ENCODE measurements at places on chromosomes 5 and 9.

DNA sequence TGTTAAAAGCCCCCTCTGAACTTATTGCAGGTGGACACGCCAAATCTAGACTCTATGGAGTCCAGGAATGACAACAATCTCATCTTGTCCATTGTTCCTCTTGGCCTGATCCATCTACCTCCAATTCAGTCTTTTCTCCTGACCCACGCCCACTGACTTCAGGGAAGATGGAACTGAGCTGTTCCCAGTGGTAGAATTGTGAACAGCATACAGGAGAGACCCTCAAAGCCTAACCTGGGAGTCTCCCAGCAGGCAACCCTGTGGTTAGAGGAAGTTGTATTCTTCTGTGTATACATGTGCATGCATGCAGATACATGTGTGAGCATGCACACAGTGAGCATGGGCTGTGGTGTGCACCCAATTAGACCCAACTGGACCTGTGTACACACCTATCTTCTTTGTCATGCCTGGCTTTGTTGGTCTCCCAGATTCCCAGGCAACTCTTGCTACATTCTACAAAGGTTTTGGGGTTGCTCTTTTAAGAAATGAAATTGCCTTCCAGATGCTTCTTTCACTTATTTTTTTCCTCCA, 286.0 kb downstream of the ZSWIM6 start:
- no peaks in the 10 kb centered on the region for H3K4me1 ChIP-seq
- H3K27me3 ChIP-seq, result no peaks in the 10 kb centered on the region
- H3K4me3 ChIP-seq, result no peak overlapping the region
- no peaks in the 10 kb centered on the region for H3K36me3 ChIP-seq
- DNase-seq, result no peak

DNA sequence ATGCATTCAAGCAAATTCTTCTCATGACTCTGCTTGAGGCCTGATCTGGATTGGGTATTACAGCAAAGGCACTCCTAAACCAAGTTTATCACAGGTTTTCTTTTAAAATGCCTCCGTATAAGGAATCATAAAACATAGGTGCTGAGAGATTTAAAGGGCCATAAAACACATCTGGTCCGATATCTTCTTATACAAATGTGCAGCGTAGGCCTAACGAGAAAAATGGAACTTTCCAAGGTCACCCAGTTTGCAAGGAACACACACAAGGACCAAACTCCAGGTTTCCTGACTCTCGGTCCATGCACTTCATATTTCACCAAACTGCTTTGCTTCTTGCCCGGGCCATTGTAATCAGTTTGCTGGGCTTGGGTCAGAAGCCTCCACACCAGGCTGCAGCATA, 22.1 kb downstream of the SH3RF2 start:
- H3K27me3 ChIP-seq, result no peaks in the 10 kb centered on the region
- no peaks in the 10 kb centered on the region for H3K4me1 ChIP-seq
- H3K36me3 ChIP-seq, result no peaks in the 10 kb centered on the region
- H3K4me3 ChIP-seq, result no peak overlapping the region
- H3K27ac ChIP-seq, result no peak overlapping the region
- DNase-seq, result no peak

GRCh38 chr5:181217111-181217802, 5.8 kb upstream of the TRIM41 start:
- H3K27ac ChIP-seq, result peak overlapping the region; percentile 12
- peak overlapping the region; percentile 49 for H3K4me3 ChIP-seq
- no peaks in the 10 kb centered on the region for H3K27me3 ChIP-seq
- H3K36me3 ChIP-seq, result no peaks in the 10 kb centered on the region

GRCh38 chr5:74422671-74423070, 217.9 kb downstream of the ENC1 start:
- H3K4me1 ChIP-seq, result no peaks in the 10 kb centered on the region
- H3K27me3 ChIP-seq, result no peaks in the 10 kb centered on the region
- H3K4me3 ChIP-seq, result no peak overlapping the region
- no peaks in the 10 kb centered on the region for H3K36me3 ChIP-seq
- no peak overlapping the region for H3K27ac ChIP-seq
- DNase-seq, result no peak

DNA sequence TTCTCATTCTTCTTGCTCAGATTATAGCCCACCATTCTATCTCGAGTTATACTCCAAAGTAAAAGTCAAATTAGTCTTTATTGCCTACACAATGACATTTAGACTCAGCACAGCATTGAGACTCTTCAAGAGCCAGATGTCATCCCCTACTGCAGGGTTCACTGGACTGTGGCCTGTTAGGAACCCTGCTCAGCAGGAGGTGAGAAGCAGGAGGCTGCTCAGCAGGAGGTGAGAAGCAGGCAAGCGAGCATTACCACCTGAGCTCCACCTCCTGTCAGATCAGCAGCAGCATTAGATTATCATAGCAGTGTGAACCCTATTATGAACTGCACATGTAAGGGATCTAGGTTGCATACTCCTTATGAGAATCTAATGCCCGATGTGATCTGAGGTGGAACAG, 12.7 kb upstream of the LIFR start:
- no peaks in the 10 kb centered on the region for H3K36me3 ChIP-seq
- no peaks in the 10 kb centered on the region for H3K4me1 ChIP-seq
- H3K27me3 ChIP-seq, result no peaks in the 10 kb centered on the region
- H3K27ac ChIP-seq, result no peak overlapping the region
- no peak overlapping the region for H3K4me3 ChIP-seq

GRCh38 chr5:43729846-43730478, 127.0 kb downstream of the NNT start:
- no peaks in the 10 kb centered on the region for H3K27me3 ChIP-seq
- no peak for DNase-seq
- no peaks in the 10 kb centered on the region for H3K36me3 ChIP-seq
- no peak overlapping the region for H3K27ac ChIP-seq

DNA sequence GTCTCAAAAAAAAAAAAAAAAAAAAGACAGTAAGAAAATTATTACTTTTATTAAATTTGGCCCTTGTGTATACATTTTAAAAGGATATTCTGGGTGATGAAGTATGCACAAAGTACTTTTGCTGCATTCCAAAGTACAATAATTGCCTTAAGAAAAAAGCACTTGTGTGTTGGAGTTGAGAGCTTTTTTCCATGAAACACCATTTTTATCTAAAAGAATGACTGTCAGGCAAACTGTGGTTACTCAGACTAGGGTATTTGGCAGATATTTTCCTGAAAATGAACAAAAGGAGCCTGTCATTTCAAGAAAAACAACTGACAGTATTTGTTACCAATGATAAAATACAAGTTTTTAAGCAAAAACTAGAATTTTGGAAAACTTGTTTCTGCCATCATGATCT, 84.3 kb upstream of the PTPN3 start:
- H3K4me1 ChIP-seq, result no peaks in the 10 kb centered on the region
- DNase-seq, result no peak
- no peaks in the 10 kb centered on the region for H3K36me3 ChIP-seq
- no peak overlapping the region for H3K27ac ChIP-seq
- no peak overlapping the region for H3K4me3 ChIP-seq

DNA sequence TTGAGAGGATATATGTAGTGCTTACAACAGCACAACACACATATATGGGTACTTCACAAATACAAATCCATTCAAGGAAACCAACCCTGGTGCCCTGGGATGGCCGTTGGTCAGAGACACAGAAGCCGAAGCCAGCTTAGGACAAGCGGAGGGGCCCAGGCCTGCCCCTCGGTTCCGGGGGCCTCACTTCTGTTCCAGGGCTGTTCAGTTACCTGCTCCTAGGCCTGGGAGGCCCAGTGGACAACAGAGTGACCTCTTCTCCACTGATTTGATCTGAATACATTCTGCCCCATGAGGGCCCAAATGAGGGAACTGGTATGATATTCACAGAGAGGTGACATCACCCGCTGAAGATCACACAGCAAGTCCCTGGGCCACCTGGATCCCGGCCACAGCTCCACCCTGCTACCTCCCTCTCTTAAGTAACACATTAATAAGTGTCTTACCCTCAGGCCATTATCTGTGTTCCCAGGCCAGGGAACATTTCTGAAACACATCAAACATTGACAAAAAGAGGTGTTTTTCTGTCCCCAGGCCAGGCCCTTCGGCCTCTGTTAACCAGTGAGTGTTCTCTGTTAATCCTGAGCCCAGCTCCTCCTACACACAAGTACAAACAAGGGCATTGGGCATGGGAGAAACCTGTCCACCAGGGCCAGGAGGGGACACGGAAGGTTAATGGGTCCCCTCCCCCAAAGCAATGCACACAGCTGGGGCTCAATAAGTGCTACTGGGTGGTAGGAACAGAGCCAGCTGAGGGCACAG, 4.5 kb upstream of the GRHPR start:
- H3K4me3 ChIP-seq, result no peak overlapping the region
- H3K27ac ChIP-seq, result no peak overlapping the region
- no peaks in the 10 kb centered on the region for H3K36me3 ChIP-seq
- H3K4me1 ChIP-seq, result no peaks in the 10 kb centered on the region
- no peak for DNase-seq

GRCh38 chr9:130899051-130899748, 2.6 kb upstream of the QRFP start:
- no peak overlapping the region for H3K4me3 ChIP-seq
- H3K27ac ChIP-seq, result no peak overlapping the region
- DNase-seq, result no peak
- H3K27me3 ChIP-seq, result peaks cover 23% of the 10 kb centered on the region
- no peaks in the 10 kb centered on the region for H3K36me3 ChIP-seq
- H3K4me1 ChIP-seq, result no peaks in the 10 kb centered on the region

DNA sequence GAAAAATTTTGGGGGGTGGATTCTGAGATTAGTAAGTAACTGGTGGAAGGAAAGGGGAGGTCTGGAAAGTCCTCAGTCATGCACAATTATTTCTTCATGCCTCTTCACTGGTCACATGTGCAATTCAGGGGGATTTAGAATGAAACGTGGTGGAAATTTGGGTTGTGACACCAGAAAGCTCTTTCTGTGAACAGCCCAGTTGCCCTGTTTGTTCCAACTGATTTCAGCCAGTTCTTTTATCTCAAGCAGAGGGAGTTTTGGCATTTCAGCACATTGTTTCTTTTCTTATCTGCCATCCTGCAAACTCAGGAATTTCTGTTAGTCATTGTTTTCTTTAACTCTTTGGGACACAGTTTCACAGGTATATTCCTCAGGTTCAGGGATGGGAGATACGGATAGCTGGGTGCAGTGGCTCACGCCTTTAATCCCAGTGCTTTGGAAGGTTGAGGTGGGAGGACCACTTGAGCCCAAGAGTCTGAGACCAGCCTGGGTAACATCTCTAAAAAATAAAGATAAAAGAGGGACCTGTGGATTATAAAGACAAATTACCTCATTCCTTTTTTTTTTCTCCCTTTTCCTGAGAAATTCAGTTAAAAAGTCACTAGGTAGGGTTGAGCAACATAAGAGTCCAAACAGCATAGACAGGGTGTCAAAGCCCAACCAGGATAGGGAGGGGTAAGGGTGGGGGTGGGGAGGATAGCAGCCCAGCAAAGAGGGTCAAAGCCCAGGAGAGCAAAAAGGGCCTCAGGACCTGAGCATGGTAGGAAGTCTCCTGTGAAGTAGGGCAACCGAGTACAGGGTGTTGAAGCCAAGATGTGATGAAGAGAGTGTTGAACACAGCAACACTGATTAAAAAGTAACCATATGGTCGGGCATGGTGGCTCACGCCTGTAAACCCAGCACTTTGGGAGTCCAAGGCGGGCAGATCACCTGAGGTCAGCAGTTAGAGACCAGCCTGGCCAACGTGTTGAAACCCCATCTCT, 5.4 kb upstream of the B4GALT1 start:
- H3K4me3 ChIP-seq, result no peak overlapping the region
- H3K4me1 ChIP-seq, result peaks cover 17% of the 10 kb centered on the region
- H3K27ac ChIP-seq, result peak overlapping the region; percentile 34
- no peak for DNase-seq
- no peaks in the 10 kb centered on the region for H3K36me3 ChIP-seq

DNA sequence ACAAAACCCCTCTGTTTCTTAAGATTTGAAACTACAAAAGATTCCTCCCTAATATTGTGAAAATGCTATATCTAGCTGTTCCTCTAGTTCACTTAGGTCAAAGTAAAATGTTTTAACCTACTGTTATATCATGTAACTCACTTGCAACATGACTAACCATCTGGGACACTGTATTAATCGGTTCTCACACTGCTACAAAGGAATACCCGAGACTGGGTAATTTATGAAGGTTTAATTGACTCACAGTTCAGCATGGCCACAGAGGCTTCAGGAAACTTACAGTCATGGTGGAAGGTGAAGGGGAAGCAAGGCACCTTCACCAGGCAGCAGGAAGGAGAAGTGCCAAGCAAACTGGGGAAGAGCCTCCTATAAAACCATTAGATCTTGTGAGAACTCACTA, 34.7 kb downstream of the DIMT1 start:
- H3K4me3 ChIP-seq, result no peak overlapping the region
- H3K27me3 ChIP-seq, result no peaks in the 10 kb centered on the region
- no peak for DNase-seq
- H3K27ac ChIP-seq, result no peak overlapping the region
- H3K36me3 ChIP-seq, result peaks cover 38% of the 10 kb centered on the region

GRCh38 chr5:96936431-96937320, 796 bp downstream of the LNPEP start:
- peak overlapping the region; percentile 96 for H3K4me3 ChIP-seq
- no peaks in the 10 kb centered on the region for H3K36me3 ChIP-seq
- H3K27ac ChIP-seq, result peak overlapping the region; percentile 98
- DNase-seq, result peak; percentile 72

GRCh38 chr5:79794347-79794746, 104.7 kb downstream of the CMYA5 start:
- no peak overlapping the region for H3K27ac ChIP-seq
- no peaks in the 10 kb centered on the region for H3K27me3 ChIP-seq
- no peak overlapping the region for H3K4me3 ChIP-seq
- H3K4me1 ChIP-seq, result no peaks in the 10 kb centered on the region
- DNase-seq, result no peak
- no peaks in the 10 kb centered on the region for H3K36me3 ChIP-seq

GRCh38 chr5:90221951-90222350, 187.6 kb downstream of the CETN3 start:
- no peak for DNase-seq
- H3K4me1 ChIP-seq, result no peaks in the 10 kb centered on the region
- no peak overlapping the region for H3K4me3 ChIP-seq
- no peaks in the 10 kb centered on the region for H3K36me3 ChIP-seq
- no peak overlapping the region for H3K27ac ChIP-seq

All from upper lobe of right lung (tissue), 1 donor.